H4 (cell line): ENCODE measurements at places on chromosomes 1 and 21.

- DNase-seq = no peak
These were observed 334.8 kb upstream of the KAZN start for GRCh38 chr1:14263671-14264070.

- DNase-seq = no peak
These were observed 93.4 kb downstream of the CD58 start for GRCh38 chr1:116477429-116477828.

GRCh38 chr1:48470950-48471690 is 884 bp downstream of the SPATA6 start:
- DNase-seq = no peak

- DNase-seq = no peak
These were observed 178.5 kb downstream of the RHOU start for GRCh38 chr1:228913626-228914414.

GRCh38 chr1:238409932-238410331 is 519.2 kb upstream of the ZP4 start:
- peak; percentile 12 for DNase-seq

DNA sequence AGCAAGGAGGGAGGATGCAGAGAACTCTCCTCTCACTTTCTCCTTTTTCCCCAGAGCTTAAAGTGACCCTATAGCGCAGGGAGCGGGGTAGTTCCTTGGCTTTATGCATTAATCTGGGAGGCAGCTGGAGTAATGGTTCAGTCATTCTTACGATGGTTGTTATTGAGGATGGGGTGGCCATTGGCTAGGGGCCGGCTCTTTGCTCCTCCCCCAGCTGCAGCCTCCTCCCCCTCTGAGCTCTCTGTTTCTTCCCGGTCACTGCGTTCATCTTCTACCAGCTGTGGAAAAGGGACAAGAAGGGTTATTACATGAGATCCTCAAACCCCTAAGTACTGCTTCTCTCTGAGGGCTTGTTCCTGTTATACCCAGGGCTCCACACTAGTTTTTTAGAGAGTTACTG is 8.6 kb downstream of the CERS2 start:
- no peak for DNase-seq

DNA sequence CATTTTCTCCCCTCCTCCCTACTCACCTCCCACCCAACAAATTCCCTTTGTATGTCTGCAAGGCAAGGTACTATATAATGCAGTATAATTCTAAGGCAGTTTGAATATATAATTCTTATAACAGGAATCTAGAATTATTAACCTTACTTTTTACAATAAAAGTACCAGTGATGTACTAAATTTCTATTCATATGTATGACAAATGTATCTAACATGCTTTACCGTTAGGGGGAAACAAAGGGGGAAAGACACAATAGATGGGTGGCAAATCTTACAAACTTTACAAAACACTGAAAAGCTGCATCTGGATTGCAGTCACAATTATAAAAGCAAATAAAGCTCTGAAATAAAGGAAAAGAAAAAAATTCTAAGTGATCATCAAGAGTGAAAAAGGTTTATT is 2.3 kb downstream of the PIK3R3 start:
- no peak for DNase-seq

GRCh38 chr1:41891199-41891896 is 27.4 kb downstream of the HIVEP3 start:
- DNase-seq = peak; percentile 76

DNA sequence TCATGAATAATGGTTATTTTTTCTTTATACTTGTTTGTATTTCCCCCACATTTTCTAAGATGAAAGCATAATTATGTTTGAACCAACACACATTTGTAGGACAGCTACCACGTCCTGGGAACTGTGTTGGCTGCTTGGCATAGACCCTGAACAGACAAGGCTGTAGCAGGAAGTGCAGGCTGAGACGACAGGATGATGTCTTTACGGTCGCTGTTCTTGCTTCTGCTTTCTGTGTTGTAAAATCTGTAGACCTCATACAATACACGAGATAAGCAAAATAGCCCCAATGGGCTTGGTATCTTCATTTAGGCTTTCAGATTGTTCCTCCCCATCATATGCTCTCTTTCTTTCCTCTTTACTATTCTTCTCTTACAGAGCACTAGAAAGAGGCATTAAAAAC is 23.3 kb upstream of the OTUD3 start:
- DNase-seq = no peak

DNA sequence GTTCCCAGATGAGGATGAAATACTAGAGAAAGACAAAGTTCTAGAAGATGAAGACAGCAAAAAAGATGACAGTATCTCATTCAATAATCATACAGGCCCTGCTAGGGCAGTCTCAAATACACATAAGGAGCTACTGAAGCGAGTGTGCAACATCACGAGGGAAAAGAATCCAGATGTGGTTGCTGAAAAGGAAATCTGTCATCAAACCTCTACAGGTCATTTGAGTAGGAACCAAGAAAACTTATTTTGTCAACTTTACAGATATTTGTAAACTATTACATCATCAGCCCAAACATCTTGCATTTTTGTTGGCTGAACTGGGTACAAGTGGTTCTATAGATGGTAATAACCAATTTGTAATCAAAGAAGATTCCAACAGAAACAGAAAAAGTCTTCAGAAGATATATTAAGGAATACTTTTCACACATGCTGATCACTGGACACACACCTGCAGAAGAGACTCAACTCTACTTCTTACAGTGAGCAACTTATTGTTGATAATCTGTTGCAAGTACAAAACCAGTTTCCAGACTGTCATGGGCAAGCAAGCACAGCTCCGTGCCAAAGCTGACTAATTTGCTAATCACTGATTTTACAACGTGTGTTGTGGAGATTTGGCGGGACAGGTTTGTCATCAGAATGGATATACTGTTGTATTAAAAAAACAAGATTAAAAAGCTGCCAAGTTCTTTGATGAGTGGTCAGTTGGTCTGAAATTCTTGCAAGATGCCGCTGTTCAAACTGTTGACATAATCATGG is 42.1 kb downstream of the TRIM33 start:
- DNase-seq = no peak

DNA sequence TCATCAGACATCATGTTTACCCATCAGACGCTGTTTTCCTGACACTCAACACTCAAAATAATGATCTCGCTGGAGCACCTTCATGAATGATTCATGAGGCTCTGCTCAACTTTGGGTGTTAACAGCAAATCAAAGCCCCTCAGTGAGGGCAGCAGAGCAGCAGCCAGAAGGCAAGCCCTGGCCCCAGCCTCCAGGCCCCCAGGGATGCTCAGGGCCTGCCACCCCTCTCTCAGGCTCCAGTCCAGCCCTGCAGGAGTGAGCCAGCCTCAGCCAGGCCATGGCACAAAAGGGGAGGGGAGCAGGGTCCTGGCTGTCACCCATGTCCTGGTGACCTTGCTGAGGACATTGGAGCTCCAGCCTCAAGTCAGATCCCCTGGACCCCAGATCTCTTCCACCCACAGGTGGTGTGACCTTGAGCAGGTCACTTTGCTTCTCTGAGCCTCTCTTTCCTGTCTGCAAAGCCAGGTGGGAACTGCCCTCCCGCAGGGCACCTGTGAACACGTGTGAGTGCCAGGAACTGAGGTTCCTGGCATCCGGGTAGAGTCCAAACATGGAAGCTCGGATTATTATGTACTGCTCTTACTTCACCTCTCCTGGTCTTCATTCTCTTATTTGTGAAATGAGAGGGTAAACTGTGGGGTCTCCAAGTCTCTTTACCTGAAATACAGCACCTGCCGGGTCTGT is 161.6 kb upstream of the VAMP3 start:
- no peak for DNase-seq

GRCh38 chr1:17606826-17607440 is 67.4 kb downstream of the ARHGEF10L start:
- DNase-seq = peak; percentile 53

DNA sequence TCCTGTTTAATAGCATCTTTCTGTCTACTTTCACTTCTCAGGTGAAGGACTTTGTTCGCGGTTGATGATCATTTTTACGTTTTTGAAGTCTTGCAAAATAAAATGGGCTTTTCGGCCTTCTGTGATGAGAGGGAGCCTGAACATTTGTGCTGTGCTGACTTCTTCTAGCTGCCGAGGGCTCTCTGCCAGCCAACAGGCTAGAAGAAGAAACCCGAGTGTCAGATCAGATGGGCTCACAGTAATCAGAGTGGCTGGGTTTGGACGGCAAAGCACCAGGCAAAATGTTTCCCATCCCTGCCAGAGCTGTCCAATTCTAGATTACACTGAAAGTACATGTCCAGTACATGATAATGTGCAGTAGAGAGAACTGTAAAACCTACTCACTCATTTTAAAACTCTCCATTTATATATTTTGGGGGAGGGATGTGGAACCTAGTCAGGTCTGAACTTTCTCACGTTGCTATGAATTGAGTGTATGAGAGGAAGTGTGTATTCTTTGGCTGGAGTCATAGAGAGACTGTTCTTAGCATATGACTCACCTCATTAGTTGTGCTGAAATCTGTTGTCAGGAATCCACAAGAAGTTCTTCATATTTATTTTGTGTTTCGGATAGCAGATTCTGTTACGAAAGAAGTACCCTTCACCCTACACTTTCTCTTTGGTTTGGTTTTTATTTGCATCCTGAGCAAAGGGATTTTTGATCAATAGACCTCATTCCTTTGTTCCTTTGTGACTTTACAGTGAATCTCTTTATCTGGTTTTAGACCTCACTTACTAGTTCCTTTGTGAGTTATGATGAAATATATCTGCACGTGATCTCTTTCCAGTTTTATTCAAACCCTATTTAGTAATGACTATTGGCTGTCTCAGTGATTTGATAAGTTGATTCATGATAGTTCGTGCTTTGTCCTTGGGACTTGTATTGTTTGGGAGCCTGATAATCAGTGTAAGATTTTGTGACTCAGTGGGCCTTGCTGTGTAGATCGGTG is 4.8 kb downstream of the ATP1A1 start:
- DNase-seq = peak; percentile 78

DNA sequence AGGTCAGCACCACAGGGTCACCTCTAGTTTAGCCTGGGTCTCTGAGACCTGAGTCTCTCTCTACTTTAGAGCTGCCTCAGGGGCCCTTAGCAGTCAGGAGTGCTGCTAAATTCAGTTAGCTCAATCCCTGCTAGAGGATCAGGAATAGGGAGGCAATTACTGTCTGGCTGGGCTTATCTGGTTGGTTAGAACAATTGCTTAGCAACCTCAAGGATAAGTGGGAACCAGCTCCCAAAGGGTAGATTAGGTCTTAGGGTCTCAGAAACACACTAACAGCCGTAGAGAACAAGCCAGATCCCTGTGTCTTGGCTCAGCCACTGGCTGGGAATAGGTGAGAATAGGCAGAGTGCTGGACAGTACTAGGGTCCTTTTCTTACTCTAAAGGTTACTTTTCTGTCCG is 7.7 kb downstream of the PM20D1 start:
- no peak for DNase-seq

GRCh38 chr1:198423673-198424072 is 116.8 kb downstream of the ATP6V1G3 start:
- DNase-seq = no peak

GRCh38 chr21:44557491-44558328 is 885 bp downstream of the KRTAP10-3 start:
- DNase-seq = no peak

DNA sequence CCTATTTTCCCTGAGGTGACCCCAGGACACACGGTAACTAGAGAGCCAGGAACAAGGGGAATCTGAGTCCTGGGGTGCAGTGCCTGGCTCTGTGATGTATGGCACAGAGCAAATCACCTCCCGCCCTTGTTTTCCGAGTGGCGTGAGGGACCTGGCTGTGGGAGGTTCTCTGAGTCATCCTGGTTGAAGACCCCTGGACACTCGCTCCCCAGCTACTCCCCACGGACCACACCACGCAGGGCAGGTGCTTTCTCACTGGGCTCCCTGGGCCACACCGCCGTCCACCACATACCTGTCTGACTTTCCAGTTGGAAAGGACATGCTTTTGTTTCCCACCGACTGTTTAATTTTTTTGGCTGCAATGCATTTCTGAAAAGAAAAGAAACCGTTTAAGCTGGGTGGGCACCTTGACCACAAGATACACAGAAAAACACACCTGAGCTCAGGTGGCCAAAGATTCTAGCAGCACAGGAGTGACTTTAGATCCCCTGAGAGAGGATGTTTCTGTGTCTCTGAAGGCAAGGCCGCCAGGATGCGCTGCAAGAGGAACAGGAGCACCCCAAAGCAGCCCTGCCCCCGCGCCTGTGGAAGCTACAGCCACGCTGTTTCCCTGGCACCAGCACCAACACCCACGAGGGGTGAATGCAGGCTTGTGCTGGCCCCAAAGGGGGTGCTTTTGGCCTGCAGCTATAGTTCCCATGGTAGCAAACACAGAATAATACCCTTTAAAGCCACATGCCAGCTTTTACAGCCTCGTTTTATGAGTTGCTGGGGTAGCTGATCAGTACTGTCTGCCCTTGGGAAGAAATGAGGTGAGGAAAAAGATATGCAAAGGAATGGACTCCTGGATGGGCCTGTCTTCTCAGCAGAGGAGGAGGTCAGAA is 8.1 kb upstream of the SRM start:
- DNase-seq = no peak

DNA sequence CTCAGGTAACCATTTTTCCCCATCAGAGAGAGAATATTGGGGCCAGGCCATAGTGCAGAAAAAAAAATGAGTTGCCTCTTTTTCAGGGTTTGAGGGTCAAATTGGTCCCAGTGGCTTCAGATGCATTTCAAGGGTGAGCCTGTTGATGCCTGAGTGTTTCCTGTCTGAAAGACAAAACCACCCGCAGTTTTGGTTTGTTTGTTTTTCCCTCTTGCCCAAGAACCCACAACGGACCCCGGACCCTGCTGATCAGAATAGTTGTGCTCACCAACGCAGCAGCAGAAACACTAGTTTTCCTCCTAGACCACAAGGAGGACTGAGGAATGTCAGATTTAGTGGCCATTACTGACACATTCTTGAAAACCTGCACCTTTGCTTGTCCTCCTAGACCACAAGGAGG is 1433.1 kb downstream of the PLA2G4A start:
- no peak for DNase-seq

- no peak for DNase-seq
These were observed 6.9 kb upstream of the ANKRD35 start for GRCh38 chr1:145892486-145893087.

GRCh38 chr1:21233490-21233889 is 56.8 kb downstream of the ECE1 start:
- DNase-seq = no peak

DNA sequence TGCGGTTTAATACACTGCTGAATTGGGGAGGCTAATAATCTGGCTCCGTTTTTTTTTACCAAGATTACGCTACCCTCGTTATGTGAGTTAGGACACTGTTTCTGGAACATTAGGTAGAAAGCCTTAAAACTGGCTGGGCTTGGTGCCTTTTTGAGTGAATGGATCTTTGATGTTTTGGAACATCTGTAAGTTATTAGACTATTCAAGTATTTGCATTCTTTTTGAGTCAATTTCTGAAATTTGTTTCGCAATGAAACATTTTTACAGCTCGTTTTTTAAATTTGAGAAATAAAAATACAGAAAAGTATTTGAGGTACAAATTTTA is 106.9 kb downstream of the LTN1 start:
- no peak for DNase-seq

DNA sequence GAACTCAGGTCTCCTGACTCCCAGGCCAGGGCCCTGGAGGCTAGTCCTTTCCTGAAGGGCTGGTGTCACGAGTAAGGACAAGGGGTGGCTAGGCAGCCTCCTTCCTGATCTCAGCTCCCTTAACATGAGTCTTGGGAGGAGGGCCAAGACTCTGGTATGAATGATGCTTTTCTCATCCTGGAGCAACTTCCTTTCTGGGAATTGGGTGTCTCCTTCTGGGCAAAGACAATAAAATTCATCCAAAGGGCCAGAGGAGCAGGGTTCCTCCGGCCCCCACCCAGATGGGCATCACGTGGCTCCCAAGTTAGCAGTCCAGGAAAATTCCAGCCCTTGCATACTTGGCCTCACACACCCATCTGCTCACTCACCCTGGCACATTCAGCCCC is at the start of gene FAM167B:
Gene FAM167B, plus strand, starts transcription at position 335 of the 386 bp plus-strand sequence. CDS start 200 bp downstream, outside the sequence.
- DNase-seq = no peak
